ENCODE measurements at places on chromosomes 6 and 20.
A peak's percentile ranks its signal among the peaks of the same experiment; 100 is the strongest.

DNA sequence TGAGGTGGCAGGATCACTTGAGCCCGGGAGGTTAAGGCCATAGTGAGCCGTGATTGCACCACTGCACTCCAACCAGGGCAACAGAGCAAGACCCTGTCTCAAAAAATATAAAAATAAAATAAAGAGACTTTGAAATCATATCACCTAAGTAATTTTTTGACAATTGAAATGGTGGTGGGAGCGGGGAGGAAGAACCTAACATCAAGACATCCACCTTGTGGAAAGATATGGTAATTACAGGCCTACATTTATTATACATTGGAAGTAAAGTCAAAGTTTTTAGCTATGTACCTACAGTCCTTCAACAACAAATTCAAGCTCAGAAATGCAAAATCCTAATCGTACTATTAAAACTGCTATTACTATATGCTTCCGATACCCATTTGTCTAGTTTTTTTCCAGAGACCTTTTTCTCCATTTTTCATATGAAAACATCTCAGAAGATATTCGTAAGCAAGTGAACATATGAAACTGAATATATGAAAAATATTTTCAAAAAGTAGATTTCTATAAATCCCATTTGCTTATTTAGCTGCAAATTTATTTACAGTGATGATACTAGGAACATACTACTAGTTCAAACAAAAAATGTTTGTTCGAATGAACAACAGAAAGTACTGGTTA is 83.3 kb downstream of the SYCP2 start:
- peak; percentile 61 for DNase-seq

- no peak for DNase-seq
These were observed 186.8 kb downstream of the PRL start for GRCh38 chr6:22110061-22110460.

- DNase-seq, result no peak
These were observed 305.6 kb upstream of the MAN1A1 start for GRCh38 chr6:119655124-119655523.

- no peak for DNase-seq
These were observed 509.4 kb downstream of the KIF16B start for GRCh38 chr20:16063881-16064280.

- no peak for DNase-seq
These were observed 7.8 kb upstream of the BPIFB6 start for GRCh38 chr20:33023439-33024242.

GRCh38 chr20:49629606-49630005 is 61.7 kb upstream of the PTGIS start:
- DNase-seq, result no peak

DNA sequence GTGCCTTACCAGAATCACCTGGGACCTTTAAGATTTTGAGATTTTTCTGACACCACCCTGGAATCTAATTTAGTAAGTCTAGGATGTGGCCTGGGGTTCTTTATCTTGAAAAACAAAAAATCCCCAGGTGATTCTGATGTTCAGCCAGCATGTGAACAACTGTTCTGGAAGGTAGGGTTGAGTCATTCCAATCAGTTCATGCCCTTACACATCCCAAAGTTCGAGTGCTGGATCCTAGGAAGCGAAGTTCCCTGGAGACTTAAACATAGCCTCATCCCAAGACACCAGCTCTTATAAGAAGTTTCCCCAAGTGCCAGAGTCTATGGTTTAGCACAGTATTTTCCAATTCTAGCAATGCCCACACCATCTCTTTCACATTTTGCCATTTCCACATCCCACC is 6.3 kb upstream of the TSHZ2 start:
- DNase-seq, result no peak

DNA sequence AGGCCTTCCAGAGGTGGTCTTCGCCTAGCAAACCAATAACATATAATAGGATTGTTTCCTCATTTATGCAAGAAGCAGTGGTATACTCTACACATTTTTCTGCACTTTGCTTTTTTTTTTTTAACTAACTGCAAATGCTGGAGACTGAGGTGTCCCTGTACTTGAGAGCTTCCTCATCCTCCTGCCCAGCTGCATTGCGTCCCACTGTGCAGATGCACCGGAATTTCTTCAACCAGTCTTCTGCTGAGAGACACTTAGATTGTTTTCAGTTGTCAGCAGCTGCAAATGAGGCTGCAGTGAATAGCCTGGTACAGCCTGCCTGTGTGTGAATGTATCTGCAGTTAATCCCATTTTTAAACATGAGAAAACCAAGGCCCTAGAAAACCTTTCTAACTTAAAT is 11.5 kb downstream of the FGD2 start:
- no peak for DNase-seq

DNA sequence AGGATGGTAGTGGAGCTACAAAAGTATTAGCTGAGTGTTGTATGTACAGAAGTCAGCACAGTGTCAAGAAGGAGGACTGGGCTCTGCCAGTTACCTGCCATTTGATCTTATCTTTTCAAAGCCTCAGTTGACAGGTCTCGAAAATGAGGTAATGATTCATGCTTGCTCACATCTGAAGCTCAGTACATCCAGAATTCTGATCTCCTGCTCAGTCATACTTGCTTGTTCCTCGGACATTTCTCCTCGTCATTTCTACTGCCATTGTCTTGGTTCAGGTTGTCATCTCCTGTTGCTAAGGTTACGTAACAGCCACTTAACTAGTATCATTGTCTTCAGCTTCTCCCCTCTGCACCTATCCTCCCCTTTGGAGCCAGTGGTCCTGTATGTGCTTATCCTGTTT is 89.5 kb downstream of the SLX4IP start:
- DNase-seq, result no peak
